Left lobe of liver (tissue), 2 donors: ENCODE measurements at places on chromosomes 3 and 15. TPM values are rescaled to one million over a fixed set of nuclear protein-coding genes. Genes with fewer than 3 reads are reported as not detected.

DNA sequence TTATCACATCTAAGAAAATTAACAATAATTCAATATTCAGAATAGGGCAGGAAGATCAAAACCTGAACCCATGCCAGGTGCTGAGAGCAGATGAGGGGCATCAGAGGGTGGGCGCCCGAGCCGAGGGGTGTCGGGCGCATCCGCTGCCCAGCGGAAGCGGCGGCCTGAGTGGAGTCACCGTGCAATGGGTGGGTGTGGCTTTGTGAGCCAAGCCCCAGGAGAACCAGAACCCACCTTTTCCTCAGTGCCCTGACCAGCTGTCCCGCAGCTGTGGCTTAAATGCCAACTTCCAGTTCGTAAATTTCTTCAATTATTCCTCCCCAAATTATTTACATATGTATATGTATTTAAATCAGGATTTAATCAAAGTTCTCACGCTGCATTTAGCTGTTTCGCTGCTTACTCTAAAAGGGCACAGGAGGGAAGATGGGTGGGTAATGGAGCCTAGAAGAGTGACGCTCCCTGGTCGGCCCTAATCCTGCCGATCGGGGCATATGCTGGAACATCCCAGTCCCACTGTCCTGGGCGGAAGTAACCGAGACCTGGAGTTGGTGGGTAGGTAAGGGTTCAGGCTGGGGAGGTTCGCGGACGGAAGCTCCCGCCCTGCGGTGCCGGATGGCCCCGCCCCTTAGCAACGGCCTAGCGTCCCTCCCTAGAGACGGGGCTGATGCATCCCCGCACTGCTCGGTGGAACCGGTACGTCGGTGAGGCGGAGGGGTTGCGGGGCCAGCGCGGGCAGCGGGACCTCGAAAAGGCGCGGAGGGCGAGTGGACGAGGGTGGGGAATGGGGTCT lies 1.3 kb downstream of the DNAH1 start:
- no peak for DNase-seq

DNA sequence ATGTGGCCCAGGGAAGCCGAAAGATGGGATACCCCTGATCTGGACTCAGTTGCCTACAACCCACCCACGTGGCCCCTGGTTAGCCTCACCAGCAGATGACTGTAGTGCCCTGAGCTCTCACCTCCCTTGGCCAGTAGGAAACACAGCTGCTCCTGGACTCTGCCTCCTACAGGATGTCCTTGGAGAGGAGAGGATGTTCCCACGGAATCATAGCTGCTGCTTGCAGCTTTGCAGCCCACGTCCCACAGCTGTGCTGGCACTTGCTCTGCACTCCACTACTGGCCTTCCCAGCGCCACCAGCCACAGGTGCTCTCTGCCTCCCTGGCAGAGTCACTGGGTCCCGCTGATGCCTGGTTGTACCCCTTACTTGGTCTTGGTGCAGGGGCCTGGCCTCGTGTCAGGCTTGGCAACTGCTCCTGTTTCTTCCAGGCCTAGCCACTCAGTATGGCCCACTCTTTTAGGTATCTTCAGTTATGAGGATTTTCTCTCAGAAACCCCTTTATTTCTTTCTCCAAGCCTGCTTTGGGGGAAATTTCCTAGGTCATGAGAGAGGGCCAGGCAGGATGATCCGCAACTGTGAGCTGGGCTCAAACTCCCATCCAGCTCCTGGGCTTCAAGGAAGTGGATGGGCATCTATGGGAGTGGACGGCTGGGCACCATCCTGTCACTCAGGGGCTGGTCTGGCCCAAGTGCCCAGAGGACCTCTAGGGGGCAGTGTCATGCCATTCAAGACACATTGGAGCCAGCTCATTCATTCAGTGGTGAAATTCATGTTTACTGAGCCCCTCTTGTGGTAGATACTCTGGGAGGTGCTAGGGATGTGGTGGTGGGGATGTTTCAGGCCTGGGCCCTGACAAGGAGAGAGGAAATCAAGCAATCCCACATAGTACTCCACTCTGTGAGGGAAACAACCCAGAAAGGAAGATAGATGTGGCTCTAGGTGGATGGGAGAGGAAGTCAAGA lies 16.2 kb upstream of the VILL start:
- DNase-seq: peak; percentile 58

- no peak for DNase-seq
These were observed 68.9 kb downstream of the CHRNA7 start for GRCh38 chr15:32099097-32099785.

DNA sequence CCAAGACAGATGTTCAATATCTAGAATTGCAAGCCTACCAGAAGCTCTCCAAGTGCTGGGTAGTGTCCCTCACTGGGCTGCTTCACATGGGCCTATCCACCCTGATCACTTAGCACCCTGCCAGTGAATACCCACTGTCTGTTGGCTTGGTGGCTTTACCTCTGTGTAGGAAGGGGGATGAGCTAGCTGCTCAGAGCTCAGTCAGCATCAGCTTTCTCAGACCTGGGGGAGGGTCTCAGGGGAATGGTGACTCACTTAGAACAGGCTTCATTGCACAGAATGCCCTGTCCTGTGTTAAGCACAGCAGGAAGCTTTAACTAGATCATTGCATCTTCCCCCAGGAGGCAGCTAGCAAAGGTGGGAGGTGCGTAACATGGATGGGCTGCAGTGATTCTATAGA lies 209.8 kb downstream of the PDCD6IP start:
- DNase-seq: no peak

- no peak for DNase-seq
These were observed 18.9 kb downstream of the RAP2B start for GRCh38 chr3:153180860-153181372.

GRCh38 chr3:108755686-108756085 lies 1.5 kb downstream of the RETNLB start:
- DNase-seq: no peak

CCK gene
- not detected for total RNA-seq

GRCh38 chr15:48634096-48634495 lies 11.4 kb downstream of the FBN1 start:
- no peak for DNase-seq

CLDND1 gene
- 34.8 TPM for total RNA-seq

GP5 gene
- total RNA-seq: 0.10 TPM

GRCh38 chr3:71442652-71443042 lies 140.9 kb downstream of the FOXP1 start:
- DNase-seq: no peak

GRCh38 chr3:197603317-197603933 lies 47.7 kb upstream of the BDH1 start:
- no peak for DNase-seq

DNA sequence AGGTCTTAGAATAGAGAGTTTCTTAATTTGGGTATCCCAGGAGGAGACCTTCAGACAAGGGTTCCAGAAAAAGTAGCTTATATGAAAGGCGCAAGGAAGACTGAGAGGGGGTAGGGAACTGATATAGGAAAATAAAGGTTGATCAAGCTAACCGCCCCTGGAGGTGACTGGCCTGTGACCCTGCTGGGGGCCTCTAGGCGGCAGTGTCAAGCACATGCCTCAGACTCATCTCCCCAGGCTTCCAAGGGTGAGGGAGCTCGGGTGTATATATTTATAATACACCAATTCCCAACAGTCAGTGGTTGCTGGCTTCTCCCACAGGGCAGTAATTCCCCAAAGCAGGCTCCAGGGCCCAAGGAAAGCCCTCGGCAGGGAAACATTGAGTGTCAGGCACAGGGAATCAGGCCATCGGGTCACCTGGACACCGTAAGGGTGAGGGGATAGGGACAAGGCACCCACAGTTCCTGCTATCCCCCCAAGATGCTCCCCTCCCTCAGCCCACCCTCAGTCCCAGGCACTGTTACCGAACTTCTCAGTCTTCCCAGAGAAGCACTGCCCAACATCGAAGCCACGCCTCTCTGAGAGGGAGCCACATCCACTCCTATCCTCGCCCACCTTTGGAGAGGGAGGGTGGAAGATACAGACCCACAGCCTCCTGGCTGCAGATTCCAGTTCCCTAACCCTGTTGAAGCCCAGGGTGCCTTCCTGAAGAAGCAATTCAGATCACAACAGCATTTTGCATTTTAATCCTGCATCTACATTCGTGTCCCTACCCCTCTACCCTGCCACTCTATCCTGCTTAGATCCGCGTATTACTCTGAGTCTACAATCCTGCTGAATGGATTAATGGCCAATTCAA lies 19.5 kb upstream of the CAV3 start:
- no peak for DNase-seq

MYO5C gene
- total RNA-seq: 6.3 TPM

DNA sequence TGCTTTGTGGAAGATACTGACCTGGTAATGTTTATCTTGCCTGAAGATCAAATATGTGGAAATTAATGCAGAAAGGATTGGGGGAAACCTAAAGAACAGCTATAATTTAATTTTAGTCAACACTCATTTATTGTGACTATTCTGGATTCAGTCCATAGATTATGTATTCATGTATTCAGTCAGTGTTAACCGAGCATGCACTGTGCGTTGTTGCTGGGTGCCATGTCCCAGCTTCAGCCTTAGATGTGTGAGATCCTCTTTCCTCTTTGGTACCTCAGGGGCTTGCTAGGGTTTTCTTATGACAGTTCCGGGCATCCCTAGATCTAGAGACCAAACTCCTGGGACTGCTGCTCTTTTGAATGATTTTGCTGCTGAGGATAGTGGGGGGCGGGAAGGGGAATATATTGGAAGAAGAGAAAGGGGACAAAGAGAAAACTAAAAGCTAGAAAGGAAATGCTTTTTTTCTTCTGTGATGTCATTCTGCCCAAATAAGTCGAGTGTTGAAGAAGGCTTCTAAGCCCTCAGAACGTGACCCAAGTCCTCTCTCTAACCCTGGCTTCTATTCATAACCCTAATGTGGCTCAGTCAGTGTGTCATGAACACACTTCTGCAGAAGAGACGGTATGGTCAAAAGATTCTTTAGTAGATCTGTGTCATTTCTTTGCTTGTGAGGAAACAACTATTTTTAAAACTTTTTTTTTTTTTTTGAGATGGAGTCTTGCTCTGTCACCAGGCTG lies 33.5 kb downstream of the STARD9 start:
- no peak for DNase-seq

DNA sequence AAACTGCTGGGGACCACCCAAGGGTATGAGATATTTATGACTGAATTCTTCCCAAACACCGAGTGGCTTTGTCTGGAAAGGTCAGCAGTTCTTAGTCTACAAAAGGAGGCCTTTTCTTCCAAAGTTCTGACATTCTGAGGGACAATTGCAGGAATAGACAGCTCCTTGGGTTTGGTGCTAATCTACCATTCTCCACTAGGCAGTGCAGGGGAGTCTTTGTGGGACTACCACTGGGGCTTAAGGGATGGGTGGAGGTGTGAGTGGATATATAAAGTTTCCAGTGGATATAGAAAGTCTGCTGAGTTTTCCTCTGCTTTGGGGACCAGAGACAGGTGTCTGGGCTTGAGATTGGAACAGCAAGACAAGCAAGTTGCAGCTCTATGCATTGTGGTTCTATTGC lies 62.7 kb downstream of the EXOG start:
- DNase-seq: no peak

SH2D7 gene
- not detected for total RNA-seq

GOLGA8N gene
- total RNA-seq: 8.8 TPM

GRCh38 chr3:98025392-98025945 lies 9.6 kb downstream of the GABRR3 start:
- DNase-seq: no peak

CATSPER2 gene
- total RNA-seq: 1.8 TPM

- DNase-seq: no peak
These were observed 537.4 kb downstream of the TUSC7 start for GRCh38 chr3:117246771-117247555.

CCR8 gene
- not detected for total RNA-seq

DNA sequence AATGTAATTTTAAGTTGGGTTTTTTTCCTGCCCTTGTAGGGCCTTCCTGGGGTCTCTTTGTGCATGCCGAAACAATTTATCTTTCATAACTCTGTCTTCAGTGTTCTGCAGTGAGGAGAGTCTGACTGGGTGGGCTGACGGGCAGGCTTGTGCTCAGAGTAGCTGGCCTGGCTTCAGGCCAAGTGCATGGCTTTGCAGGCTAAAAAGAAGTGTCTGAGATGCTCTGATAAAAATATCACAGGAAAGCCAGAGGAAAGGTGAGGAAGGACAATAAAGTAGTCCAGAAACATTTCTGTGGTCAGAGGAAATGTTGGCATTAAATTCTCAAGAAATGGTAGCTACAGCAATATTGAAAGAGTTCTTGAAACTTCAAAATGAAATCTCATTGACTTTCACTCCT lies 25.5 kb downstream of the ST3GAL6 start:
- no peak for DNase-seq

DNA sequence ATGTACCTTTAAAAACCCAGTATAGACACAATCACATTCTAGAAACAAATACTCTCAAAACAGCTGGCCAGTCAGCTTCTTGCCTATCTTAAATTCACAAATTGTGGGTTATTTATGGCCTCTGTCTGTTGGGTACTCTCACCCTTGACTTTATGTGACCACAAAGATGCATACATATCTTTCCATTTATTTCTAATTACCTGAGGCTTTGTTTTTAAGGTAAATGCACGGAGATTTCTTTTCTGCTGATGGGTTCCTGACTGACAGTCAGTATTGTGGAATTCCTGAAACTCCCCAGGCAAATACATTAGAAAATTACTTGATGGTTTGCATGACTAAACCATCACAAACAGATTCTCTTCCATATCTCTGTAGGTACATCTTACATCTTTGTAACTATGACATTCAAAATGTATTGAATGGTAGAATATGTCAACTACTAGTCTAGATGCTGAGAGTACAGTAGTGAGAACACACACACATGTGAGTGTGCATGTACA lies 107.7 kb downstream of the EDEM1 start:
- DNase-seq: no peak

DNA sequence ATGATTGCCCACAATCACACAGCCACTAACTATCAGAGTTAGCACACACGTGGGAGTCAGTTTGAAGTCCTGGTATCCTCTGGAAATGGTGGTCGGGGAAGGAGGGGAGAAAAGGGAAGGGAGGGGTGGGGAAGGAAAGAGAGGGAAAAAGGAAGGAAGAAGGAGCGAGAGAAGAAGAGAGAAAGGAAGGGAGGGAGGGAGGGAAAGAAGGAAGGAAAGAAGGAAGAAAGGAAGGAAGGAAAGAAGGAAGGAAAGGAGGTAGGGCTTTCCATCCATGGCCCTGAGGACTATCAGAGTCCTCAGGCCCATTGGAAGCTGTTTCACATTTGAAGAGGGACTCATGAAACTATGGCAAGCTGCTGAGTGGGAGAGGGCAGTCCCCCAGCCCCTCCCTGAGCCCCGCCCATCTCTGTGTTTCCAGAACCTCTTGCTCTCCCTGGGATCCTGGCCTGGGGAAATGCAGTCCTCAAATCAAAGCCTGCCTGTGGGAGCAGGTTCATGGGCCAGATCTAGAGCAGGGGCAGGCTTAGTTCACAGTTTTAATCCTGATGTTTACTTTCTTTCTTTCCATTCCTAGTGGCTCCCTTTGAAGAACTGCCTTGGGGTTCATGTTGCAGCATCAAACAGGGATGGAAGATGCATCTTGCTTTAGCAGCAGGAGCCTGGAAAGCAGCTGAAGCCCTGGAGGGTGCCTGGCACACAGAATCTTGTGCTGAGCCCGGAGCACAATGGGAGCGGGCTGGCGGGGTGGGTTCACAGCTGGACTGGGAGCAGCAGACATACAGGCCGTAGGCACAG lies 66.1 kb upstream of the GLCE start:
- DNase-seq: no peak

GRCh38 chr3:39443530-39443929 lies 23.9 kb upstream of the MOBP start:
- no peak for DNase-seq
